ENCODE measurements at places on chromosomes 1 and 21. TPM values are rescaled to one million over a fixed set of nuclear protein-coding genes. Genes with fewer than 3 reads are reported as not detected.

The FCAMR gene
- polyA plus RNA-seq: 6.0 TPM

The ZBED6 gene
- polyA plus RNA-seq: 19.9 TPM

The SYPL2 gene
- polyA plus RNA-seq: 12.7 TPM

The AQP10 gene
- polyA plus RNA-seq: not detected

The CD34 gene
- polyA plus RNA-seq: 126 TPM

The ZBTB40 gene
- 15.3 TPM for polyA plus RNA-seq

The KLHL21 gene
- 11.5 TPM for polyA plus RNA-seq

The MX2 gene
- 1.1 TPM for polyA plus RNA-seq

The NDC1 gene
- 30.9 TPM for polyA plus RNA-seq

The KLF17 gene
- not detected for polyA plus RNA-seq

The HES3 gene
- not detected for polyA plus RNA-seq

The CRYBG2 gene
- polyA plus RNA-seq: 0.98 TPM

The TEDDM1 gene
- 0.06 TPM for polyA plus RNA-seq

The SMCP gene
- not detected for polyA plus RNA-seq

The LORICRIN gene
- polyA plus RNA-seq: not detected

The MEAF6 gene
- polyA plus RNA-seq: 106 TPM

The NEK2 gene
- polyA plus RNA-seq: 21.7 TPM

The MEX3A gene
- 46.5 TPM for polyA plus RNA-seq

The TMEM51 gene
- 20.0 TPM for polyA plus RNA-seq

The BSND gene
- 5.0 TPM for polyA plus RNA-seq

The EFHD2 gene
- 16.8 TPM for polyA plus RNA-seq

The LTN1 gene
- polyA plus RNA-seq: 33.6 TPM

The INSRR gene
- polyA plus RNA-seq: 1.0 TPM

The CHRM3 gene
- 7.3 TPM for polyA plus RNA-seq

The ST6GALNAC5 gene
- 4.4 TPM for polyA plus RNA-seq

The HMGCS2 gene
- 3.9 TPM for polyA plus RNA-seq

The S100A8 gene
- 14.7 TPM for polyA plus RNA-seq

The SYTL1 gene
- 10.4 TPM for polyA plus RNA-seq

The TCP10L gene
- 2.6 TPM for polyA plus RNA-seq

The BARHL2 gene
- not detected for polyA plus RNA-seq

The C1QTNF12 gene
- 17.4 TPM for polyA plus RNA-seq

The MYOM3 gene
- polyA plus RNA-seq: 23.3 TPM

The TBX19 gene
- polyA plus RNA-seq: 2.2 TPM

The FCER1G gene
- 39.3 TPM for polyA plus RNA-seq

The EDARADD gene
- 8.6 TPM for polyA plus RNA-seq

The HCRTR1 gene
- 0.09 TPM for polyA plus RNA-seq

The TMPRSS3 gene
- polyA plus RNA-seq: 2.5 TPM

The SPRR2A gene
- polyA plus RNA-seq: not detected

The C1QB gene
- 10.4 TPM for polyA plus RNA-seq

The HTR6 gene
- 2.0 TPM for polyA plus RNA-seq

The SLC45A3 gene
- polyA plus RNA-seq: 7.4 TPM

The WDR64 gene
- 0.32 TPM for polyA plus RNA-seq

The CCDC185 gene
- polyA plus RNA-seq: not detected

The IFNLR1 gene
- polyA plus RNA-seq: 4.2 TPM

The TNNT2 gene
- 66.5 TPM for polyA plus RNA-seq

The RABGAP1L gene
- 23.9 TPM for polyA plus RNA-seq

The TGFB2 gene
- 17.3 TPM for polyA plus RNA-seq

The LRRN2 gene
- polyA plus RNA-seq: 11.1 TPM

The RAB25 gene
- 59.5 TPM for polyA plus RNA-seq

The CRABP2 gene
- polyA plus RNA-seq: 313 TPM

The KDF1 gene
- polyA plus RNA-seq: 8.7 TPM

The GUCA2A gene
- not detected for polyA plus RNA-seq

The SYT2 gene
- 2.0 TPM for polyA plus RNA-seq

The VASH2 gene
- 39.1 TPM for polyA plus RNA-seq

The MROH7 gene
- 6.8 TPM for polyA plus RNA-seq

The SLC1A7 gene
- polyA plus RNA-seq: 0.86 TPM

The KPRP gene
- polyA plus RNA-seq: not detected

The FAM72D gene
- polyA plus RNA-seq: 1.6 TPM

The SPRR4 gene
- polyA plus RNA-seq: not detected

The OR6K3 gene
- polyA plus RNA-seq: 0.13 TPM

Data from left renal pelvis (tissue), 4 donors.